ENCODE measurements at places on chromosomes 5 and 9. TPM values are rescaled to one million over a fixed set of nuclear protein-coding genes. Genes with fewer than 3 reads are reported as not detected.
A peak's percentile ranks its signal among the peaks of the same experiment; 100 is the strongest.

DNA sequence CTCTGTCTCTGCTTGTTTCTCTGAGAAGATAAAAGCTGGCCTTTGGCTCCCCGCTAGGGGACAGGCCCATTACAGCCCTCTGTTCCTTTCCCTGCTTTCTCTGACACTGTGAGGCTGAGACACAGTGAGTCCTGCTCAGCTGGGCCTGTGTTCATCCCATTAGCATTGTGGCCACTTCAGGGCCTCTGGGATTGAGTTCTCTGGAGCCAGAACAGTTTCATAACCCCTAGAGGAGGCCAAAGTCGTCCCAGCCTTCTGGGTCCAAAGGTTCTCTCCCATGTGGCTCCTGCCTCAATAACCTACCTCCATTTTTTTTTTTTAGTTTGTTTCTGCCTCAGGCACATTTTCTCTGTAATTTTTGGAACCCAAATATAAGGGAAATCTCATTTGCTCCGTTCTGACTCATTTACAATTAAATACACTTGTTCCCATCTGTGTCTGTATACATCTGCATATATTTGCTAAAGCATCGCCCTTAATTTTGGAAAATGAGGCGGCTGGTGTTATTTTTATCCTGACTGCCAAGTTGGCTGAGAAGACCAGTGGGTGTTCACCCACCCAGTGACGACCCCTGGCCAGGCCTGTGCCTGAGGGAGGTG is 27.3 kb upstream of the CTNNA1 start:
- peak overlapping the region; percentile 27 for H3K4me3 ChIP-seq
- H3K4me1 ChIP-seq = peaks cover 32% of the 10 kb centered on the region
- no peaks in the 10 kb centered on the region for H3K27me3 ChIP-seq
- peak; percentile 68 for DNase-seq
- no peaks in the 10 kb centered on the region for H3K36me3 ChIP-seq

DNA sequence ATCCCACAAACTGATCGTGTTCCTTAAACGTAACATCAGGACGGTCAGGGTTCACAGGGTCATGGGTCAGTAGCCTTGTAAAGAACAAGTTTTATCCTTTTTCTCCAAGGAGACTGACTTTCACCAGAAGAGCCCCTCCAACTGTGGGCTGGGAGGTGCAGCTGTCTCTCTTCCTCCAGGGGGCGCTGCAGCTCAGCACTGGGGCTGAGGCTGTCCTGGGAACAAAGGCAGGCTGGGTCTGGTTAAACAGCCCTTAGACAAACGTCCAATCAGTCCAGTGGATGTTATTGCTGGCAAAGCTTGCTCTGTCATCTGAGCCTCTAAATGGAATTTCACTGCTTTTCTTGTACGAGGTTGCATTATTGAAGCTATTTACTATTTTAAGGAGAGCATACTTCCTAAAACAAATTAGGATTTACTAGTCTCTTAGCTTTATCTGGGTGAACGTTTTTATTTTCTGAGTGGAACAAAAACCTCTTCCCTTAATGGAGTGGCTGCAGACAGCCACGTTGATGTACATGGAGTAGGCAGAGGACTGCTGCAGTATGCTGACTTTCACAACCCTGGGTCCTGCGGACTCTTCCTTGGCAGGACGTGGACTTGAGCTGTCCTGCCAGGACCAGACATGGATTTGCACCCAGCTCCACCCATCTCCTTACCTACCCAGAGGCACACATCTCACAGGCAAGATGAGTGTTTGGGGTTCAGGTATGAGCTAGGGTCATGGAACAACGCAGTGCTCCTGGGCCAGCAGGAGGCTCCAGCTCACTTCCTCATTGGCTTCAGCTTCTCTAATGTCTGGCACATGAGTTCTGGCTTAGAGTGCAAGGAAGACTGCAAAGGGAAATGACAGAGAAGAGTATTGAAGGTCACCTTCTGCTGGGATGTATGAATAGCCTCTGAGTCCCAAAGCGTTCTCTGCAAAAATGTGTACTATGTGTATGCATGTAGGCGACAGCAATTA is 7.8 kb downstream of the EXOSC2 start:
- H3K27me3 ChIP-seq = no peaks in the 10 kb centered on the region
- DNase-seq = peak; percentile 94
- peaks cover 27% of the 10 kb centered on the region for H3K36me3 ChIP-seq
- no peak overlapping the region for H3K4me3 ChIP-seq
- H3K27ac ChIP-seq = no peak overlapping the region

GRCh38 chr5:13629218-13629617 is 315.3 kb downstream of the DNAH5 start:
- H3K4me3 ChIP-seq = no peak overlapping the region
- H3K27me3 ChIP-seq = no peaks in the 10 kb centered on the region
- no peak for DNase-seq
- H3K27ac ChIP-seq = no peak overlapping the region
- H3K36me3 ChIP-seq = no peaks in the 10 kb centered on the region
- no peaks in the 10 kb centered on the region for H3K4me1 ChIP-seq

DNA sequence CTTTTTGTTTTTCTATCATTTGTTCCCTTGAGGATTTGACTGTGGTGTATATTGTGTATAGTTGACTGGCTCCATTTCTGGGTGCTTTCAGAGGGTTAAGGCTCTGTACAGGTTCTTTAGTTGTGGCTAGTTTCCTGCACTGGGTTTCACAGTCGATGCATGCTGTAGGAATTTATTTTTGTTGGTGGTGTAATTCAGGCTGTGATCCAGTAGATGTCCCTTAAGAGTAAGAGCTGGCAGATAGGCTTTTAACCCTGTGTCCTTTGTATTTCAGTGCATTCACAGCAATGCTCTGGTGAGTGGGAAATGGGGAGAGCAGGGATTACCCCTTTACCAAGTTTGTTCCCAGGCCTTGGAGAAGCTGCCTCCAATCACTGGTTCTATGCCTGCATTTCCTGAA is 112.9 kb downstream of the SPATA31D1 start:
- H3K4me3 ChIP-seq = no peak overlapping the region
- no peaks in the 10 kb centered on the region for H3K4me1 ChIP-seq
- H3K27me3 ChIP-seq = no peaks in the 10 kb centered on the region
- H3K36me3 ChIP-seq = no peaks in the 10 kb centered on the region

The RANBP3L gene
- total RNA-seq = not detected

The OLFM1 gene
- 4.0 TPM for total RNA-seq

DNA sequence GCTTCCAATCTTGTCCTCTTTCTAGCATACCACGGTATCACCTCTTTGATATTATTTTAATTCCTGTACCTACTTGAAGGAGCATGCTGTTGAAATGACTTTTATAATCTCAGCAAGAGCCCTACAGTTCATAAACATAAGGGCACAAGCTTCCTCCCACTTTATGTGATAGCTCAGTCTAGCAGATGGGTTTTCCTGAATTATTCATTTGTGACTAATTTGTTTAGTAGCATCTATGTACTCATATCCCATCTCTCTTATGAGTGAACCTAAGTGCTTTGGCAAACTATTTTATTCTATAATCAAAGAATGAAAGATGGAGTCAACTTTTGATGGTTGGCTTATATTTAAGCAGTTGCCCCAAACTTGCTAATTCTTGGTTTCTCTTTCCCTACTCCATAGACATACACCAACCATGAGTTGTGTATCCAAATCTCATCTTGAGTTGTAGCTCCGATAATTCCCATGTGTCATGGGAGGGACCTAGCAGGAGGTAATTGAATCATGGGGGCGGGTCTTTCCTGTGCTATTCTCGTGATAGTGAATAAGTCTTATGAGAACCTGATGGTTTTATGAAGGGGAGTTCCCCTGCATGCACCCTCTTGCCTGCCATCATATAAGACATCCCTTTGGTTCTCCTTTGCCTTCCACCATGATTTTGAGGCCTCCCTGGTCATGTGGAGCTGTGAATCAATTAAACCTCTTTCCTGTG is 17.7 kb downstream of the TXNDC8 start:
- no peak overlapping the region for H3K27ac ChIP-seq
- H3K36me3 ChIP-seq = no peaks in the 10 kb centered on the region
- no peak for DNase-seq

DNA sequence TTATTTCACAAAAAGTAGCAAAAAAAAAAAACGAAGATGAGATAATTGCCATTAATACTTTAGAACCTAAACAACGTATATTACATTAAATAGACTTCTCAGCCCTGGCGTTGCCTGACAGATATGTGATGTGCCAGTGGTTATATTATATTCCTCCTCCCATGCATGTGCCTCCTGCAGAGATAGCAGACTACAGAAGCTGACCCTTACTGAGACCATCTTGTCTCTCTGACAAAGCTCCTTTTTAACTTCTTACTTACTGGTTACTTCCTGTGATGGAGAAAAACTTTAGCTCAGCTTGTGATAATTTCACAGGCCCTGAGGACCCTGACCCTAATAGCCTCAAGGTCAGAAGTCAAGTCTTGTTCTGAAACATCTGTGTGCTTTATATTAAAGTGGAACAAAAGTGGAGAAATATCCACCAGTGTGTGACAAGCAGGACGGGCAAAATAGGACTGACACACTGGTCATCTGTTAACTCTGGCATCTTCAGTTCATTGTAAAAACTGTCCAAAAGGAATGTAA is 80.6 kb upstream of the POU5F2 start:
- peaks cover 37% of the 10 kb centered on the region for H3K4me1 ChIP-seq
- peak; percentile 64 for DNase-seq
- H3K4me3 ChIP-seq = peak overlapping the region; percentile 4
- H3K27me3 ChIP-seq = no peaks in the 10 kb centered on the region
- peak overlapping the region; percentile 82 for H3K27ac ChIP-seq

The FRMD3 gene
- 1.8 TPM for total RNA-seq

The ZCCHC9 gene
- total RNA-seq = 41.3 TPM

The GFRA3 gene
- total RNA-seq = not detected

DNA sequence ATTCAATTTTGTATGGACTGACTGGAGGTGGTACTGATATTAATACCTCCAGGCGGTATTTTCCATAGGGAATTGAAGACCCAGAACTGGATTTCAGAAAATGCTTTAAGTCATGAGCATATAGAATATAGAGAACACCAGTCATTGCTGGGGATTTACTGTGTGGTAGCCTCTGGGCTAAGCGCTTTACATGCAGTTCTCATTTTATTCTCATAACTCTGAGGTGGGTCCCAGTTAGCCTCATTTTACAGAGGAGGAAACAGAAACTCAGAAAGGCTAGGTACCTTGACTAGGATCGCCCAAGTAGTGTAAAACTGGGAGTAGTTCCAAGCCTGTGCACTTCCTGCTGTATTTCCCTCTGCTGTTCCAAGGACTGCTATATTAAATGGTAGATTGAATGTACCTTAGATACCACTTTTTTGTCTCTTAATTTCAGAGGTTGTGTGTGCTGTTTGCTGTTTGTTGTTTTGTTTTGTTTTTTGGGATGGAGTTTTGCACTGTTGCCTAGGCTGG is 13.8 kb downstream of the SLC44A1 start:
- H3K36me3 ChIP-seq = no peaks in the 10 kb centered on the region
- peaks cover 19% of the 10 kb centered on the region for H3K4me1 ChIP-seq
- no peaks in the 10 kb centered on the region for H3K27me3 ChIP-seq
- no peak overlapping the region for H3K27ac ChIP-seq

DNA sequence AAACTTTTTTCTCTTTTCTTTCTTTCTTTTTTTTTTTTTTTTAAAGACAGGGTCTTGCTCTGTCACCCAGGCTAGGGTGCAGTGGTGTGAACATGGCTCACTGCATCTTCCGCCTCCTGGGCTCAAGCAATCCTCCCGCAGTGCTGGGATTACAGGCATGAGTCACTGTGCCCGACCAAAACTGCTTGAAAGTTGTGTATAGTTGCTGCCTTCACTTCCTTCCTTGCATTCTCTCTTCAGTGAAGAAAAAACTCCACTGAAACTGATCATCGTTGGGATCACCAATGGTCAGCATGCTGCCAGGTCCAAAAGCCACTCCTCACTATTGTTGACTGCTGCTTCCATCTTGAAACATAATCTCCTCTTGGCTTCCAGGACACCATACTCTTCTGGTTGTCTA is 66.6 kb upstream of the CTNNA1 start:
- no peak overlapping the region for H3K27ac ChIP-seq
- H3K27me3 ChIP-seq = no peaks in the 10 kb centered on the region
- DNase-seq = no peak
- H3K4me3 ChIP-seq = no peak overlapping the region

The SARDH gene
- total RNA-seq = 9.2 TPM

The MELK gene
- 112 TPM for total RNA-seq

All from neural progenitor cell (in vitro differentiated cells).